ENCODE measurements at places on chromosomes 2 and 18. TPM values are rescaled to one million over a fixed set of nuclear protein-coding genes. Genes with fewer than 3 reads are reported as not detected.
A peak's percentile ranks its signal among the peaks of the same experiment; 100 is the strongest.

The ZSWIM2 gene
- not detected for total RNA-seq

The FOXI3 gene
- total RNA-seq = not detected

- no peak for DNase-seq
Measured at GRCh38 chr18:53385889-53386288, 838.6 kb downstream of the MBD2 start.

DNA sequence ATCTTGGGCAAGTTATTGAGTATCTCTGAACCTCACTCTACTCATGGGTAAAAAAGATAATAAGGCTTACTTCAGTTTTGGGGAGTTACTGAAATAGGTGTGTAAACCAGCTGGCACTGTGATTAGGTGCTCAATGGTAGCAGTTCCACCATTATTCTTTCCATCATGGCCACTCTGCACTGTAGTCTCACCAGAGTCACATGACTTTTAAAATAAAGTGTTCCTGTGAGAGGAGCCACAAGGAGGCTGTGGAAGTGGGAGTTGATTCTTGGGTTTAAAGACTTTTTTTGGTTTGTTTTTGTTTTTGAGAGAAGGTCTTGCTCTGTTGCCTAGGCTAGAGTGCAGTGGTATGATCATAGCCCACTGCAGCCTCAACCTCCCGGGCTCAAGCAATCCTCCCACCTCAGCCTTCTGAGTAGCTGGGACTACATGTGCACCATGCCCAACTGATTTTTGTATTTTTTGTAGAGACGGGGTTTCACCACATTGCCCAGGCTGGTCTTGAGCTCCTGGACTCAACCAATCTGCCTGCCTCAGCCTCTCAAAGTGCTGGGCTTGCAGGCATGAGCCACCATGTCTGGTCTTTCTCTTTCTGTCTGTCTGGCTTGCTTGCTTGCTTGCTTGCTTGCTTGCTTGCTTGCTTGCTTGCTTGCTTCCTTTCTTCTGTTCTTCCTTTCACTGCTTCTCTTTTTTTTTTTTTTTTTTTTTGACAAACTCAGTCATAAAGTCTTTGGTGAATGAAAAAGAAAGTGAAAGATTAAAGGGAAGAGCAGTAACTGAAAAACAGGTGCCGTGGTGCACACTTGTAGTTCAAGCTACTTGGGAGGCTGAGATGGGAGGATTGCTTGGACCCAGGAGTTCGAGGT, 21.2 kb upstream of the ACVR1 start:
- peak; percentile 66 for DNase-seq

DNA sequence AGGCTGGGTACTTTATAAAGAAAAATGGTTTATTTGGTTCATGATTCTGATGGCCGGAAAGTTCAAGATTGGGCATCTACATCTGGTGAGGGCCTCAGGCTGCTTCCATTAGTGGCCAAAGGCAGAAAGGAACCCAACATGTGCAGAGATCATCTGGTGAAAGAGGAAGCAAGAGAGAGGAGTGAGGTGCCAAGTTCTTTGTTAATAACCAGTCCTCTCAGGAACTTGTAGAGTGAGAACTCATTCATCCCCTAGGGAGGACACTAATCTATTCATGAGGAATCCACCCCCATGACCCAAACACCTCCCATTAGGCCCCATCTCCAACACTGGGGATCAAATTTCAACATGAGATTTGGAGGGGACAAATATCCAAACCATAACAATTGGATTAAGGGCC, 17.8 kb upstream of the SERPINE2 start:
- no peak for DNase-seq

- DNase-seq = no peak
Measured at GRCh38 chr18:25239581-25240419, 112.2 kb downstream of the ZNF521 start.

The CENPA gene
- total RNA-seq = 43.6 TPM

The RNF125 gene
- total RNA-seq = 11.4 TPM

DNA sequence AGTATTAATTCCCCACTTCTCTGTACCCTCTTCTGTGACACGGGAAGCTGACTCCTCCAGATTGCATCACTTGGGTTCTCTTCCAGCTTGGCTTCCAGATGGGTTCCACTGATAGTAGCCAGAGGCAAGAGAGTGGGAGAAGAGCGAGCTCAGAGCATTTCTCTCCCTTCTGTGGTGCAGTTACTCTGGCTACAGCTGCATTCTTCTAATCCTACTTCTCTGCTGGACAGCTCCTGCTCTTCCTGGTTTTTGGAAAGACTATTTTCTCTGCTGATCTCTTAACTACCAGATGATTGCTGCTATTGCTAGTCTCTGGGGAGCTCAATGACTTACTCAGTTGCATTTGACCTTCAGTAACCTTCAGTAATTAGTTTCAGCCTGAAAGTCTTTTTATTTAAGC, 187.5 kb upstream of the MAP2 start:
- no peak for DNase-seq

Data from activated naive CD4-positive, alpha-beta T cell treated with anti-CD3 and anti-CD28 coated beads for 36 hours (primary cell).